ENCODE measurements at places on chromosomes 7 and 10. TPM values are rescaled to one million over a fixed set of nuclear protein-coding genes. Genes with fewer than 3 reads are reported as not detected.

- H3K27me3 ChIP-seq = no peaks in the 10 kb centered on the region
- no peak for DNase-seq
- no peak overlapping the region for H3K4me3 ChIP-seq
- H3K27ac ChIP-seq = no peak overlapping the region
Measured at GRCh38 chr10:8279598-8279997, 225.1 kb downstream of the GATA3 start.

- no peaks in the 10 kb centered on the region for H3K27me3 ChIP-seq
- H3K4me3 ChIP-seq = no peak overlapping the region
- DNase-seq = no peak
- no peaks in the 10 kb centered on the region for H3K4me1 ChIP-seq
- no peak overlapping the region for H3K27ac ChIP-seq
- H3K36me3 ChIP-seq = no peaks in the 10 kb centered on the region
Measured at GRCh38 chr7:85074992-85075391, 111.9 kb downstream of the SEMA3D start.

GRCh38 chr7:47091141-47091540 is 490.8 kb downstream of the TNS3 start:
- no peak overlapping the region for H3K4me3 ChIP-seq
- DNase-seq = no peak
- H3K36me3 ChIP-seq = no peaks in the 10 kb centered on the region
- H3K27ac ChIP-seq = no peak overlapping the region

The WNT2 gene
- total RNA-seq = not detected

DNA sequence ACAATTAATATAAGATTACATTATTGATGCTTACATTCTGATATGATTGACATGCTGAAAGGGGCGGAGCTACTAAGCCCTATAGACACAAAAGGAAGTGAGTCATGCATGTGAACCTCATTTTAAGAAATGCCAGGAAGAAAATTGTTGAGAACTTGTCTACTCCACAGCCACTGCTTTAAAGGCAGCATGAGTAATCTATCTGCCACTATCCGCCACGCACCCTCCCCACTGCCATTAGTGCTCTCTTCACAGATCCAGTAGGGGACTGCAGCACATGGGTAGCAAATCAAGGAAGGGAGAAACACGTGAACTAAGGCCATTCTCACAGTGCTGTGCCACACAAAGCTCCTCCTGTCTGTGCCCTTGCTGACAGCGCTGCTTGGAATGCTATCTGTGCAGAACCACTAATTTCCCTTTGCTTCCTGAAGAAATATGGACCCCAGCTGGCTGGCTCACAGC is 524.8 kb downstream of the GRM8 start:
- H3K4me3 ChIP-seq = no peak overlapping the region
- H3K36me3 ChIP-seq = no peaks in the 10 kb centered on the region
- no peaks in the 10 kb centered on the region for H3K27me3 ChIP-seq
- no peaks in the 10 kb centered on the region for H3K4me1 ChIP-seq
- DNase-seq = no peak

DNA sequence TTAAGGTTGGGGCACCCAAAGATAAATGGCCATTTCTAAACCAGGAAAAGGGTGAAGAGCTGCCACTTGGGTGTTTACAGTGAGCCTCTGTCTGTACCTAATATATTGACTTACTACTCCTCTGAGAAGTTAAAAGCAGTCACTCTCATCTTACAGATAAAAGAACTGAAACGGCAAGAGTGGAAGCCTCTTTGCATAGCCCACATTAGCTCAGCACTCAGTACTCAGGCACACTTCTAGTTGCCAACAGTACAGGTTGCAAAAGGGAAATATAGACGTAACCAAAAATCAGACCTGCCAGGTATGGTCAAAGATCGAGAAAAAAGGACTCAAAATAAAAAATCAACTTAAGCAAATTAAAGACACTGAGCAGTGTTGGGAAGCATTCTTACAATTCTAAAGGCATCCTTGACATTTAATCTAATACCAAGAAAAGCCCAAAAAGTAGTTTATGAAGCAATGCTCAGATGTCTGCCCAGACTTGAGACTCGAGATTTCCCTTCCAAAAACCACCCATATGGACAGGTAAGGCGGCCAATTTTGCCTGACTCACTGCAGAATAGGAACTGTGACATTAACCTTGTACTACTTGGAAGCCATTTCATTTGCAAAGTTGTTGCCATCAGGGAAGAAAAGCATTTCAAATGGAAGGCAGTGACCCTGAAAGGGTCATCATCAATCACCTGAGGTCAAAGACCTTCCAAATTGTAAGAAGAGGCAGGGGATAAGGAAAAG is 139.3 kb downstream of the SLC25A13 start:
- DNase-seq = no peak
- H3K36me3 ChIP-seq = no peaks in the 10 kb centered on the region
- H3K27ac ChIP-seq = no peak overlapping the region
- no peaks in the 10 kb centered on the region for H3K4me1 ChIP-seq
- no peaks in the 10 kb centered on the region for H3K27me3 ChIP-seq
- H3K4me3 ChIP-seq = no peak overlapping the region

- no peaks in the 10 kb centered on the region for H3K4me1 ChIP-seq
- H3K27me3 ChIP-seq = no peaks in the 10 kb centered on the region
- DNase-seq = no peak
- H3K36me3 ChIP-seq = no peaks in the 10 kb centered on the region
- no peak overlapping the region for H3K27ac ChIP-seq
Measured at GRCh38 chr7:41039386-41039953, 663.4 kb downstream of the INHBA start.

DNA sequence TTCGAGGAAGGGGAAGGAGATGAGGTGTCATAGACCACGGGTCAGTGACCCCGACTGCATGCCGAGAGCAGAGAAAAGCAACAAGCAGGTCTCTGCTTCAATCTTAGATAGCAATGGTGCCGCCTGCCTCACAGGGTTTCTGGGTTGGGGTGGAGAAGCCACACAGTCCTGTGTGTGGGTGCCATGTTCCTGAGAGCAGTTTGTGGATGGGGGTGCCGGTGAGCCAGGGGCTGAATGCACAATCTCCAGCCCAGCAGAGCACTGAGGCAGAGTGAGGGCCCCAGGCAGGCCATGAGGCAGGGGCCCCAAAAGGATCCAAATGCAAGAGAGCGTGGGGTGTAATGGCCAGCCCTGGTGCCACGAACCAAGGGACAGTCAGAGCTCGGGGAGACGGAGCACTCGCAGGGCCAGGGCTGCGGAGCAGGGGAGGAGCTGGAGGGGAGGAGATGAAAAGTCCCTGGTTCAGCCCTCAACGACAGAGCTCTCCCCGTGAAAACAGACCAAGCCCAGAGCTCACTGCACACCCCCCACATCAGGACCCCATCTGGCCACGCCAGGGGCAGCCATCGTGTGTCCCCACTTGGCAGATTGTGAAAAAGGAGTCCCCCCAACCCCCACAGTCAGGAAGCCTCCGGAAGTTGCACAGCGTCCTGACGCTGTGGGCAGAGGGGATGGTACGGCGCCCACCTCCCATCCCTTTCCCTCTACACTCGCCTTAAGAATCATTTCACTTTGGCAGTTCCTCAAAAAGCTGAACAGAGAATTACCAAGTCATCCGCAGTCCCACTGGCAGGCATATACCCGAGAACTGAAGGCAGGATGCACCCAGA is 19.9 kb downstream of the WDR86 start:
- no peak overlapping the region for H3K27ac ChIP-seq
- H3K36me3 ChIP-seq = no peaks in the 10 kb centered on the region
- H3K4me3 ChIP-seq = no peak overlapping the region
- no peaks in the 10 kb centered on the region for H3K27me3 ChIP-seq
- H3K4me1 ChIP-seq = no peaks in the 10 kb centered on the region
- DNase-seq = no peak

- no peak for DNase-seq
- H3K27me3 ChIP-seq = no peaks in the 10 kb centered on the region
- no peak overlapping the region for H3K4me3 ChIP-seq
- no peaks in the 10 kb centered on the region for H3K4me1 ChIP-seq
- no peak overlapping the region for H3K27ac ChIP-seq
Measured at GRCh38 chr7:116407165-116407564, 92.4 kb upstream of the CAV2 start.

Data from Peyer's patch (tissue), 4 donors.